Stimulated activated CD8-positive, alpha-beta memory T cell treated with anti-CD3 and anti-CD28 coated beads, Interleukin-2, amount 100 ng/mL, for 1 hour (primary cell): ENCODE measurements at places on chromosomes 1 and 21.

GRCh38 chr1:97461782-97462181 lies 459.1 kb downstream of the DPYD start:
- no peak for DNase-seq

DNA sequence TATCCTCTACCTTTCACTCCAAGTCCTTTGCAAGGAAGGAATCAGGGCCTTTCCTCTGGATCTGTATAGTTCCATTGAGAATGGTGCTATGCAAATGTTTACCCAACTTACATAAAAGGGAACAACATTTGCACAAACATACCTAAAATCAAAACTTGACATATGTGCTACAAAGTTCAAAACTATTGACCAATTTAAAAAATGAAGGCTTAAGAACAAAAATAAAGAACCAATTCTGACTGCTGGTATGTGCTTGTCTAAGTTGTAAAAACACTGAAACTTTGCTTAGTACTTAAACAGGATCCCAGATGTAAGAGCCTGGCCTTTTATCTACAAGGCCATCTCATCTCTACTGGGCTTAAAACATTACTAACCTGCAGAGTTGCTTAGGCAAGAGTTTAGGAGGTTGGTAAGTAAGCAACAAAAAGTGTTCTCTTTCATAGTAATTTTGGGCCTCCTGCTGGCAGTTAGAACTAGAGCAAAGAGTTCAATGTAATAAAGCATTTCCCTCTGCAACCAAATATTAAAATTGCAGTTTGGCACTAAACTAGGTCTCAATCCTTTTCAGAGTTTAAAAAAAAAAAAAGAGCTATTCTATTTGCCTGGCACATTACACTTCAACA lies 2.0 kb downstream of the SCMH1 start:
- DNase-seq = no peak

- no peak for DNase-seq
Measured at GRCh38 chr21:38817371-38818324, 11.9 kb downstream of the ETS2 start.

DNA sequence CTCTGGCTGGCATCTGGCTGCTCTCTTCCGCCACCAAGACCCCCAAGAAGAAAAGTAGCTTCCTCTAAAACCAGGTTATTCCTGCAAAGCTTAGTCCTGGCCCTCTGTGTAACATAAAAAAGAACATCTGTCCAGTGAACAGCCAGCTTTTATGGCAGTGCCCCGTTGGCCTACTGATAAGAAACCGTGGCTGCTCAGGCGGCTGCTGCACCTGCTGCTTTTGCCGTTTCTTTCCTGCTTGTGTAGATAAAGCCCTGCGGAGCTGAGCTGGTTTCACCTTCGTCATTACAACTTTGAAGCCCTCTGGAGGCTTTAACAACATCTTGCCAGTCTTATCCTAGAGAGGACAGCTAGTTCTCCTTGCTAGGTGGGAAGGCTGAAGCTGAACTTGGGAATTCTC lies 20.5 kb downstream of the ELAPOR1 start:
- DNase-seq = no peak

GRCh38 chr1:204343802-204344201 lies 15.9 kb downstream of the PLEKHA6 start:
- DNase-seq = no peak

GRCh38 chr21:42313501-42313969 lies 1.7 kb downstream of the TFF3 start:
- DNase-seq = no peak

DNA sequence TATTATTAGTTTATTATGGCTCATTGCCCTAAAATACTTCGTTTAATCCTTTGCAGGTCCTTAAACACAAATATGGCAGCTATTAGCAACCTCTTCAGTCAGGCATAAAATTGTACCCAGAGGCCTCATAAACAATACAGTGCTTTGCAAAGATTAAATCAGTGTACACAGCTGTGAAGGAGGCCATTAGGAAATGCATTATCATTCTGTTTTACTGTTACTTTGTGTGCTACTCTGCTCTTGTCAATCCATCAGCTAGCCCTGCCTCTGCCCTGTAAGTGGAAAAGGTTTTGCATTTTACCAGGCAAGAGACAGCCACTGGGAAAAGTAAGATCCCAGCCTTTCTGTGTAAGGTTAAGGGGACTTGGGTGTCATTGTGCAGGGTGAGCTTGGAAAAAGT lies 415.7 kb upstream of the DAB1 start:
- no peak for DNase-seq

DNA sequence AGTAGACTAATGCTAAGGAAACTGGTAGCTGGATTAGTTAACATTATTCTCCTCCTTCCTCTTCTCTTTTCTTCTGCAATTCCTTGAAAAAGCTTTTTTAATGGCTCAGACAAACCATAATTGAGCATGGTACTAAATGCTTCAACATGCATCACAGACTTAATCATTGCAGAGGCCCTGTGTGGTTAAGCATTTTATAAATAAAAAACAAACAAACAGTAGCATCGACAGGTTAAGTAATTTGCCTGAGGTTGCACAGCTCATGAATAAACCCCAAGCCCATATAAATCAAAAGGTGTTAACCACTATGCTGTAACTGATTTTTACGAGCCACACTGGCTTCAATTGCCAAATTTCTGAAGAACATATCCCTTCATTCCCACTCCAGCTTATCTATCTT lies 462.1 kb downstream of the LMO4 start:
- no peak for DNase-seq

GRCh38 chr1:33836911-33837310 lies 27.0 kb upstream of the HMGB4 start:
- no peak for DNase-seq

DNA sequence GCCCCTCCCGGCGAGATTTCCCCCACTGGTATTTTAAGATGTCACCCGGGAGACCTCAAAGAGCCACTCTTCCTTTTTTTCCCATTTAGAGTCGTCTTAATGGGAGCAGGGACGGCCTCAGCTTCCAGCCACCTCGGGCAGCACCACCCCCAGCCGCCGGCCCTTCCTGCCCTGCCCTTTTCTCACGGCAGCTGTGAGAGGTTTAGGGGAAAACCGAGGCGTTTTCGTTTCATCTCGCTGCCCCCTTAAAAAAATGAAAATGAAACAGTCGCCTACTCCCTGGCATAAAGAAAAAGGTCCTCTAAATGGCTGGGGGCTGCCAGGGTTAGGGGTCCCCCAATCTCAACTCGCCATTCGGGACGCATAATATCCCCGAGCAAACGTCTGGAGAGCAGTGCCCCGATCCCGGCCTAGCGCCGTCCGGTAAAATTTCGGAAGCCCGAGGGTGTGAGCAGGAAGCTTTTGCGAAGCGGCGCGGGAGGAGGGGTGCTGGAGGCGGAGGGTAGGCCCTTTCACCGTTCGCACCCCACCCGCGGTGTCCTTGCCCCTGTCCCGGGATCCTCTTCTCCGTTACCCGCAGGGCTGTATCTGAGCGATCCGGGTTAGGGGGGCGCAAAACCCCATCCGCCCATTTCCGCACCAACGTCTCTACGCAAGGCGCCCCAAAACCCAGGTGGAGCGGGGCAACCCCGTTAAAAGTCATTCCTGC lies 1.2 kb downstream of the RUNX3 start:
- DNase-seq = no peak

DNA sequence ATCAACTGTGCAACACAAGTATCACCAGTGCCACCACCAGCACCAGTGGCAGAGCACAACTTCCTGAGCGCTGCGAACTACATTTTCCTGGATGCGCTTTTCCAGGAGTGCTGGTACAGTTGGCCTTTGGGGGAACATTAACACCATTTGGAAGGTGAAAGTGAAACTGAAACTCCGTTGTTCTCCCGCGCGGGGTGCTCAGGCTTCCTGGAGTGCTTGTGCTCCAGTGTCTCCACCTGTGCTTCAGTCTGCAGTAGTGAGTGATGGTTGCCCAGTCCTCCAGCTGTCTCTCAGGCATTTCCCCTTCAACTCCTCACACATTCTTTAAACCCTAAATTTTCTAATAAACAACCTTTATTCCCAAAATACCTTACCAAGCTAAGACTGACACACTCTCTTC lies 187.8 kb downstream of the LRRIQ3 start:
- DNase-seq = no peak

DNA sequence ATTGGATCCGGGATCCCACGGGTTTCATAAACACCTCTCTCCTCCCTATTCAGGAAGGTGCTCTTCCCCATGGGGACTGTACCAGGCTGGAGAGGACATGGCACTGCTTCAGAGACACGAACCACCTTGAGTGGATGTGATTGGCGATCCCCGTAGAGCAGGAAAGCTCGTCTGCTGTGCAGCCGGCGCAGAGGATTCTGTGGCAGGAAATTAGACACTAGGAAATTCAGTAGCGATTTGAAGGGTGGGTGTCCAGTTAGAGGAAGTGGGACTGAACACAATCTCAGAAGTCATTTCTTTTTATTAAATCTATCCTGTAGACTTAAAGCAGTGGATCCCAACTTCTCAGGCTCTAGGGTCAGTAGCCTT lies 767 bp downstream of the PDIK1L start:
- no peak for DNase-seq

DNA sequence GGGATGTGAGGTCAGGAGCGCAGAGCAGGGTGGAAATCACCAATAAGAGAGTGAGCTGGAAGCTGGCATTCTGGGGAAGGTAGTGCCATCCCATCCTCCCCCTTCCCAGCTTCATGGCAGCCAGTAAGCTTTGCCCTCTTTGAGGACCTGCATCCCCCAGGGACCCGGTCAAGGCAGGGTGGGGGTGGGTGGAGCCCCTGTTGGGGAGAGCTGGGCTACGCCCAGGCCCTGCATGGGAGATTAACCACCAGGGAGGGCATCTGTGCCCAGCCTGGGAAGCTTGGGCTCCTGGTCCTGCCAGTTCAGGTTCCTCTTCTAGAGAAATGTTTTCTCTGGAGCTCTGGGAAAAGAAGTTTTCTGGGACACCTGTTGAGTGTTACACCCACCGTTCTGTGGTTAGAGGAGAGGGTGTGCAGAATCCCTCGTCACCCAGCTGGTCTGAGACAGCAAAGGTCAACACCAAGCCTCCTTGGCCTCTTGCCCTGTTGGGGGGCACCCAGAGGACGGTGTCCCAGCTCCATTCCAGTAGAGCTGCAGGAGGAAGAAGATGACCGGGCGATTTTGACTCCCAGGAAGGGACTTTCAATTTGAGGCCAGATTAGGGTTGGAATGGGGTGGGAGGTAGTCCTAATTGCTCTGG lies 30.1 kb upstream of the TENT5C start:
- DNase-seq = no peak

- no peak for DNase-seq
Measured at GRCh38 chr1:219000005-219000404, 173.7 kb upstream of the LYPLAL1 start.

- DNase-seq = no peak
Measured at GRCh38 chr1:59367301-59368007, 70.6 kb downstream of the FGGY start.

DNA sequence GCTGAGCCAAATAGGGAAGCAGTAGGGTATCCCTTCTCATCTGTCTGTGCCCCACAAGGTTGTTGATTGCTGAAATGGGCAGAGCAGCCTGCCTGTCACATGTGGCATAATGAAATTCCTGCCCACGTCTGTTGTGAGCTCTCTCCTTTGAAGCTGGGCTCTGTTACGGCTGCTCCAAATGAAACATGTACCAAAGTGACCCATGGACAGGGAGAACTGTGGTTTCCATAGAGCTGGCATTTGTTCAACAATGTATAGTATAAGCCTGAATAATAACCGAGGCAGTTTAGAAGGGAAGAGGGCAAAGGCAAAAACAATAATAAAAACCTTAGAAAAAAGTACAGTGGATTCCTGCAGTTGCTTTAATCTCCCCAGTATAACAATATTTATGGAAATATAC lies 149.7 kb downstream of the LYPLAL1 start:
- no peak for DNase-seq

GRCh38 chr1:226872437-226872836 lies 2.0 kb downstream of the PSEN2 start:
- no peak for DNase-seq

DNA sequence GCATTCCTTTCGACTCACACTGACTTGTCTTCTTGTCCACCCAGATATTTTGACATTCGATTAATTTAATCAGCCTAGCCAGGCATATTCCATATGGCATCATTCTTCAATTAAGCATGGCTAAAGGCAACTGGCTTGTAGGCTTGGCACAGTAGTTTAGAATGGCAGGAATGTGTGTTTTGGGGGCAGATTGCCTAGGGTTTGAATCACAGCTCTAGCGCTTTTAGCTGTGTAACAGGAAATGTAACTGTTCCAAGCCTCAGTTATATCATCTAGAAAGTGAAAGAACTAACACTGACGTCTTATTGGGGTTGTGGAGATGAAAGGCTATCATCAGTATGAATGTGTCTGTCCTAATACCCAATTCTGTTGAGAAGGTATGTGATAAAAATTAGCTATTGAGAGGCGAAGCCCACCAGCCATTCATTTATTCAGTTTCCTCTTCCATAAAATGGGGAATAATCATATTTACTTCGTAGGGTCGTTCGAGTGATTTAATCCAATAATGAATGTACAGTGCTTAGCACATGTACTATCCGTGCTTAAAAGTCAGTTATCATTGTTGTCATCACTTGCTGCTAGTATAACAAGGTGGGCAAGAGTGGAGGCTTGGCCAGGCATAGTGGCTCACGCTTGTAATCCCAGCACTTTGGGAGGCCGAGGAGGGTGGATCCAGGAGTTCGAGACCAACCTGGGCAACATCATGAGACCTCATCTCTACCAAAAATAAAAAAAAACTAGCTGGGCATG lies 41.6 kb upstream of the GRHL3 start:
- no peak for DNase-seq

- no peak for DNase-seq
Measured at GRCh38 chr1:61013189-61013945, 69.0 kb upstream of the NFIA start.

DNA sequence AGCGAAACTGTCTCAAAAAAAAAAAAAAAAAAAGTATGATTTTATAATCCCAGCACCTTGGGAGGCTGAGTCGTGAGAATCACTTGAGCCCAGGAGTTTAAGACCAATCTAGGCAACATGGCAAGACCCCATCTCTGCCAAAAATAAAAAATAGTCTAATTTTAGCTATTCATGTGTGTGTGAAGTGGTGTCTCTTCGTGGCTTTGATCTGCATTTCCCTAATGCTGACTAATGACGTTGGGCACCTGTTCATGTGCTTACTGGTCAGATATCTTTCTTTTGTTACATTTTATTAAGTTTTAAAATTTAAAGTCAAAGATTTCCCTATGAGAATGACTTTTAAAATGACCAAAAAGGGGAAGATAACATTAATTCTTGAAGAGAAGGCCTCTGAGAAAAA lies 31.0 kb downstream of the PSEN2 start:
- DNase-seq = no peak

DNA sequence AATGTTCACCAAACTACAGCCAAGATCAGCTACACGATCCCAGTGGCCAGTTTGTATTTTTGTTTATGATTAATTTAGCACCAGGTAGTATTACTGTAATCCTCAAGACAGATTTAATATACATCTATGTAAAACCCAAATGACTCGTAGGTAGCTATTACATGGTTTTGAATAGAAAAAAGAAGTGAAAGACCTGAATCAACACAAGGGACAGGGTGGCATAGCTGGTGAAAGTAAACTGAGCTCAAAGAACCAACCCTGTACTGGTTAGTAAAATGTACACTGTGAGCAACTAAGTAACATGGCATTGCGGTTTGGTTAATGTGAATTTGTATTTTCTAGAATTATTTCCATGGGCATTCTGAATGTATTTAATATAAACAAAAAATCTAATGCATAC lies 8.8 kb downstream of the GPATCH2 start:
- no peak for DNase-seq

- DNase-seq = no peak
Measured at GRCh38 chr21:45393833-45394638, 10.9 kb upstream of the COL18A1 start.
